ENCODE measurements at places on chromosomes 11 and 22. TPM values are rescaled to one million over a fixed set of nuclear protein-coding genes. Genes with fewer than 3 reads are reported as not detected.

Gene ROBO4
- total RNA-seq, result 23.3 TPM

Gene RAB3IL1
- 19.6 TPM for total RNA-seq

Gene DRD4
- total RNA-seq, result not detected

Gene CCDC157
- 5.4 TPM for total RNA-seq

Gene SLCO2B1
- total RNA-seq, result 20.3 TPM

Gene LDLRAD3
- total RNA-seq, result 10.9 TPM

Gene CRYBA4
- total RNA-seq, result not detected

Gene INCENP
- 16.8 TPM for total RNA-seq

Gene CDC42EP2
- total RNA-seq, result 14.2 TPM

Gene MS4A12
- not detected for total RNA-seq

Gene B4GALNT4
- 22.9 TPM for total RNA-seq
